ENCODE measurements at places on chromosomes 6 and 20. TPM values are rescaled to one million over a fixed set of nuclear protein-coding genes. Genes with fewer than 3 reads are reported as not detected.

The SAPCD1 gene
- 2.0 TPM for total RNA-seq

The SLC13A3 gene
- under 0.01 TPM for total RNA-seq

The RAB44 gene
- total RNA-seq: under 0.01 TPM

GRCh38 chr20:4470375-4470774 is 251.3 kb upstream of the PRND start:
- no peak for DNase-seq

The SCGN gene
- under 0.01 TPM for total RNA-seq

- DNase-seq: no peak
These were observed 7.8 kb downstream of the QRSL1 start for GRCh38 chr6:106637051-106637716.

The LGSN gene
- total RNA-seq: not detected

DNA sequence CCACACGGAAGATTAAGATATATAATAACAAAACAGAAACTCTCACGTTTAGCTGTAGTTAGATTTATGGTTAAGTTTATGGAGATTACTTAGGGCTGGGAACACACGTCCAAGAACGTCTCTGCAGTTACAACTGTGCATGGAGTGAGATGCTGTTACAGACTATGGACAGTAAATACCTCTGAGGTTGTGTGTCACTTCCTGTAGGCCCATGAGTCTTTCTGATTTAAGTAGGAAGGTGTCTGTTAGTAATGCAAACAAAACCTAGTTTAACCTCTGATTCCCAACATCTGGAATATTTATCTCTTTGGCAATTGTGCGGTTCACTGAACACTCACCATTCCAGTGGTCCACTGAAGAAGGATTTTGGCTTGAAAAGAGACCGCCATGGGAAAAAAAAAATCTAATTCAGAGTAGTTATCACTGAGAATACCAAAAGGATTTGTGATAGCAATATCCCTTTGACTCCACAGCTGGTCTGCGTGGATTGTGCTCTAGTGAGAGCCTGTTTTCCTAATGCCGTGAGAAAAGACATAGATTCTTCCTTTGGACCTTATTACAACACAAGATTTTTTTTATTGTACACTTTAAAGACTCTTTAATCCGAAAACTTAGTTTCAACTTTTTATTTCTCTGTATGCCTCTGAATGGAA is 478.2 kb upstream of the CITED2 start:
- DNase-seq: no peak

The TMEM200A gene
- total RNA-seq: under 0.01 TPM

GRCh38 chr20:63238514-63239125 is 2.9 kb downstream of the BIRC7 start:
- peak; percentile 19 for DNase-seq

DNA sequence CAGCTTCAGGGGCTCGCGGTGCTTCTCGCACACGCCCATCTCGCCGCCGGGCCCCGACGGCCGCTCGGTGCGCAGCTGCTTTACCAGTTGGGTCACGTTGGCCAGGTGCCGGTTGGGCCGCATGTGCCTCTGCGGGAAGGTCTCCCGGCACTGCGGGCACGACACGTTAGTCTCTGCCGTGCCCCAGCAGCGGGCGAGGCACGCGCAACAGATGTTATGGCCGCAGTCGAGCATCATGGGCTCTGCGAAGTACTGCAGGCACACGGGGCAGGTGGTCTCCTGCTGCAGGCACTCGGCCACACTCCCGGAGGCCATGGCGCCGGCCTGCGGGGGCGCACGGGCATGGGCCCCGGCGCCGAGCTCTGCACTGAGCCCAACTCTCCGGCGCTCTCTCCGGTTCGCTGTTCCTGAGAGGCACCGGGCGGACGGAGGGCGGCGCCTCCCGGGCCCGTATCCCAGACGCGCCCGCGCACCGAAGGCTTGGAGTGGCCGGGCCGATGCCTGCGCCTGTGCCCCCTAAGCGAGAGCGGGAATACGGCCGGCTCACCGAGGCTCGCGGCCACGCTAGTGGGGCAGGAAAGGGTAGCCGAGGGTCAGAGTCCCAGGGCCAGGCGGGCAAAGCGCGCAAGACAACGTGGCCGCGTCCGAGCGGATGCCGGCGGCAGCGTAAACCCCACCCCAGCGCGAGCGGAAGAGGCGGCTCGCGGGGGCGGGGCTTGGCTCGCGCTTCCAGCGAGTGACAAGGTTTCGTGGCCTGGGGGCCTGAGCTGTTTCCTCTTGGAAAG is at the start of gene TRIM27:
Gene TRIM27, minus strand, starts transcription at position 668 of the 785 bp plus-strand sequence. Its CDS starts 353 bp downstream, at position 315.
- DNase-seq: peak; percentile 58

DNA sequence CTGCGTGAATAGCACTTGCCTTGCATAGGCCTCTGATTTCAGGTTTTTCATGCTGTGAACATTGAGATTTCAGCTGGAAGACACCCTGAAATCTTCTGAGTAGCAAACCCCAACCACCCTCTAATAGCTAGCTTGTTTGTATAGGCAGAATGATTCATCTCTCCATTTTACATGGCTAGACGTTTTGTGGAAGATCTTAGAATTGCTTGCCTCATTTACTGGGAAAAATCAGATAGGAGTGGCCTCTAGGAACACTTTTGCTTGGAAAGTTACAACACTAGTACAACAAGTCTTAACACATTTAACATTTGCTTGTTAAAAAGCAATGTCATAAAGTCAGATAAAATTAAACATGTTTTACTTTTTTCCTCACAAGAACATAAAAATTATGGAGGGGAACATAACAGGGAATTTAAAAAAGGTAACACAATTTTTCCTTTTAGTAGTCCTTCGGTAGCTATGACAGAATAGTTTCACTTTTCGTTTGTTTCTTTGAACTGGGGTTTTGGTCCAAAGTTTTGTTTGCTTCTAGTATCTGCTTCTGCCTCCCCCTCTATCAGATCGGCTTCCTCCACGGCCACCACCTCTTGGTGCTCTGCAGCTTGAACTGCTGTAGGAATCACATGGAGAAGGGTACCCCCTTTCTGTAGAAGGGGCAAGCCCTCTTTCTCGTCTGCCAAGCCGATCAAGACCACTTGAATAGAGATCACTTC is 102.2 kb upstream of the PTCHD4 start:
- no peak for DNase-seq

The OXT gene
- not detected for total RNA-seq

DNA sequence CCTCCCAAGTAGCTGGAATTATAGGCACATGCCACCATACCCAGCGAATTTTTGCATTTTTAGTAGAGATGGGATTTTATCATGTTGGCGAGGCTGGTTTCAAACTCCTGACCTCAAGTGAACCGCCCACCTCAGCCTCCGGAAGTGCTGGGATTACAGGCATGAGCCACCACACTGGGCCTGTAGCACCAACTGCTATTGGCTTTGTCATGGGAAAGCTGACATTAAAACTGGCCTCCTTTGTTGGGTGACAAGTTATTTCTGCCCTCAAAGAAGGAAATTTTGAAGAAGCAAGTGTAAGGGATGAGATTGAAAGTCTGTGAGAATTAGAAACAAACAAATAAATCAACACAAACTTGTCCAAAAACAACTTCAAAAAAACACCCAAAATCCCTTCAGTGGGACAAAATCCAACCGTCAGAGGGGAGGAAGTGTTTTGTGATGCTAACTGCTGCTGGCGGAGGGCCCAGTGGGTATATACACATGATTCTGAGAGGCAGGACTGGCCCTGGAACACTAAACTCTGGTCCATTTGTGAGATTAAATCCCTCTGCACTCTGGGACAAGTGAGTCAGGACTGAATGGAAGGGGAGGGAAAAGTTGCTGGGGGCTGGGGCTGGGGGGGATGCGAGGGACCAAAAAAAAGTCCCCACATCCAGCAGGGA is 87.5 kb upstream of the NAA20 start:
- DNase-seq: peak; percentile 51

DNA sequence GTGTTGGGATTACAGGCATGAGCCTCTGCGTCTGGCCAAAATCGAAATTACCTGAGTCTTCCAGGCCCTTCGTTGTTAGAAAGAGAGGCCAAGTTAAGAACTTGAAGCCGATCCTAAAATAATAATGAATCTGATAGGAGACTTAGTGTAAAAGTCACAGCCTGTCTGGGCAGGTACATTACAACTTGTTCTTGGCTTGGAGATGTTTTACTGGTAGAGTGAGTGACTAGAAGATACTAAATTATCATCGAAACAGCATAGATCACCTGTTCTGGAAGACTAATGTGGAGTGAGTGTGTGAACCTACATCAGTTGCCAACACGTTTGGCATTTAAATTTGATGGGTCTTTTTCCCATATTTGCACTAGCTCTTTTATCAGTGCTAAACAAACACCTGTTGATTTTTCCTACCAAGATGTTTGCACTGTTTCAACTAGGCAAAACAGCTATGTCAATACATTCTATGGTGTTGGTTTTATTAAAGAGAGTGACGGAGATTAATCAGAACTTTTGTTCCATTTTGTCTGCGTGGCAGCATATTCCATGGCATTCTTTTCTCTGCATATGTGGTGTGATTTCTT is 4.6 kb upstream of the TMEM217 start:
- DNase-seq: no peak

The RAD21L1 gene
- not detected for total RNA-seq

The GNL1 gene
- total RNA-seq: 53.1 TPM

The MUC21 gene
- not detected for total RNA-seq

DNA sequence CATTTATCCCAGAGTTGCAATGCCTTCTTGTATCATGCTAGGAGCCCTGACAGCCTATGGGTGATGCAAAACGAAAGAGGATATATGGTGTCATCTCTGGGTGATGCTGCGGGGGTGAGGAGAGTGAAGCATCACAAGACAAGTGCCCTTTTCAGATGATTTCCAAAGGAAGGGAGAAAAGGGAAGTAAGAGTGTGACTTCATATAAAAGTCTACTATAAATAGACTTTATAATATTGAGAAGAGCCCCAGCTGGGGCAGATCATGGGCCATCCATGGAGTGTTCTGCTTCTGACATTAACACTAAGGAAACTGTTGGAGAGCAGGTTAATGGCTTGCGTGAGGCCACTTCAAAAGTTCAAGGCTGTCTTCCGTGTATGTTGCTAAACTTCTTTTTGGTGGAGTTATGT is 4.4 kb downstream of the CD83 start:
- no peak for DNase-seq

DNA sequence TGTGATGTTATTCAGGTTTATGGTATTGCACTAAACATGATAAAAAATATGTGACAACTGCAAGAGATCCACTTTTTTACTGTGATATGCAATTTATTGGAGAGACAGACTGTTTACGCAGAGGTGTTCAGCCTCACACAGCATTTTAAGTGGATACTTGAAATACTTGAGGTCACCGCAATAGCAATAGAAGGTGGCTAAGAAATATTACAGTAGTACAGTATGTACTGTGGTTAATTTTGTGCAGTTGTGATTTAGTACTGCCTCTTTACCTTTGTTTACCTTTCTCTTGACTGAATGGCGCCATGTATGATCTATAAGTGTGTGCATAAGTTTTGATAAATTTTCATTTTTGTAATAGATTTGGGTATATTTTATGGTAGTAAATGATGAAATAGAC is 17.4 kb downstream of the MACROD2 start:
- no peak for DNase-seq

The IL17F gene
- not detected for total RNA-seq

- no peak for DNase-seq
These were observed 351.1 kb upstream of the HTR1E start for GRCh38 chr6:86586195-86586594.

The LY6G6D gene
- total RNA-seq: not detected

DNA sequence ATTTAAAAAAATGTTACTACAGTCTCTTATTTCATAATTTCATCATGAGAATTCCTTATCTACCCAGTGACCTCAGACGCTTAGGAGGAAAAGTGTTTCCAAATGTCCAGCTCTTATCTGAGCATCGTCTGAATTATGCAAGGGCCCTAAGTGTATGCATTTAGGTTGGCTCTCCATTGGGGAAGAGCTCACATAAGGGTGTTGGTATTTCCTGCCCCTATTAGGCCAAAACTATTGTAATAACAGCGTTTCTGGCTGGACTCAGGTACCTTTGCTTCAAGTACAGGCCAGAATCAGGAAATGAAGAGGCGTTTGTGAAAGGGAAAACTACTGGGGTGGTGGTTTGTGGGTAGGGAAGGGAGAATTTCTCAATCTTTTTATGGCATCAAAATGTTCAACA is 40.4 kb upstream of the SGK1 start:
- peak; percentile 14 for DNase-seq

- no peak for DNase-seq
These were observed 121.8 kb downstream of the COL12A1 start for GRCh38 chr6:75084018-75084417.

The APCDD1L gene
- total RNA-seq: not detected

- no peak for DNase-seq
These were observed 4.7 kb upstream of the DEFB132 start for GRCh38 chr20:252801-253200.

- DNase-seq: no peak
These were observed 318.1 kb downstream of the CLIC5 start for GRCh38 chr6:45697605-45698004.

DNA sequence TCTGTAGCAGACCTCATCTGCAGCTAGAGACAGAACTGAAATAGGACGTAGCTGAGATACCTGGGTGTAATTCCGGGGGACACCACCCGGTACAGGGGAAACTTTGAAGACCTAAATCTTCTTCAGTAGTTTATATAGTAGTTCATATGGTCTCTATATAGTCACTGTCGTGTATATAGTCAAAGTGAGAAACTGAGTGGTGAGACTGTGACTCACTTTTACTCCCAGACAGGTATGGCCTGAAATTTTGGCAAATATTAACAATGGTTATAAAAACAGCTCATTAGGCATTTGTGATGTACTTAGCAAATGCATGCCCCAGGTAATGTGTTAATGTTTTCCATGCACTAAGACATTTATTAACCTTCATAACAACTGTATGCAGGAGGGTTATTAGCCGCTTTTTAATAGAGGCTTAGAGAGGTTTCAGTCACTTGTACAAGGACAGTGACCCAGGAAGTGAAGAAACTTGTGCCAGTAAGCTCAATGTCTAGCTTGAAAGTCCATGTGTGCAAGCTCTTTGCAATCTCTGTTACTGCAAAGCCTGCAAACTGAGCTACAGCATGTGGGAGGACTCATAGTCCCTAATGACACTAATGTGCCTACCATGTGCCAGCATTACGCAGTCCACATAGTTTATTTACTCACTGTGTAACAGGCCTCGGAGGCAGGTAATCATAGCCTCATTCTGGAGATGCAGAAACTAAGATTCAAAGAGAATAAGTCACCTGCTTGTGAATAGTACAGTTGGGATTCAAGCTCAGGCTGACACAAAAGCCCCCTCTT is 165.4 kb upstream of the CHD6 start:
- no peak for DNase-seq

- no peak for DNase-seq
These were observed 179.4 kb downstream of the KIF16B start for GRCh38 chr20:16393836-16394235.

The SIRPD gene
- total RNA-seq: not detected

The BPIFA1 gene
- total RNA-seq: not detected

Data from dermis microvascular lymphatic vessel endothelial cell (primary cell).